ENCODE measurements at places on chromosomes 5 and 9. TPM values are rescaled to one million over a fixed set of nuclear protein-coding genes. Genes with fewer than 3 reads are reported as not detected.

The INIP gene
- 14.1 TPM for total RNA-seq

GRCh38 chr5:73443829-73444498 is 4.6 kb downstream of the FOXD1 start:
- no peak for DNase-seq

- DNase-seq = peak; percentile 50
Measured at GRCh38 chr5:113340537-113340936, 94.3 kb downstream of the TSSK1B start.

DNA sequence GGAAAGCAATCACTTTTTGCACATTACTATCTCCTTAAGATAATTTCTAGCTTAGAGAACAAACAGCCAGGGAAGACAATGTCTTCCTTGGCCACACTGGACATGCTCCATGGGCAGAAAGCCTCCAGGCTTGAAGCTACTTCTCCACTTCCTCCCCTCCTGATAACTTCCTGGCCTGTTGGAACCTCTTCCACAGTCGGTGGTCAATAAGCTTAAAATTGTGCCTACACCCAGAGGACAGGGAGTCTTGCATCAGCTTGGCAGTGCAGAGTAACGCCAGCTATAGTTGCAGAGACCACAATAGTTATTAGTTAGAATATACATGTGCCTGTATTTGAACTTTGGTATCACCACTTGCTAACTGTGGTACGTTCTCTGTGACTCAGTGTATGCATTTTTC is 58.1 kb upstream of the ABCA1 start:
- DNase-seq = no peak
